ENCODE measurements at places on chromosomes 13 and 19.

DNA sequence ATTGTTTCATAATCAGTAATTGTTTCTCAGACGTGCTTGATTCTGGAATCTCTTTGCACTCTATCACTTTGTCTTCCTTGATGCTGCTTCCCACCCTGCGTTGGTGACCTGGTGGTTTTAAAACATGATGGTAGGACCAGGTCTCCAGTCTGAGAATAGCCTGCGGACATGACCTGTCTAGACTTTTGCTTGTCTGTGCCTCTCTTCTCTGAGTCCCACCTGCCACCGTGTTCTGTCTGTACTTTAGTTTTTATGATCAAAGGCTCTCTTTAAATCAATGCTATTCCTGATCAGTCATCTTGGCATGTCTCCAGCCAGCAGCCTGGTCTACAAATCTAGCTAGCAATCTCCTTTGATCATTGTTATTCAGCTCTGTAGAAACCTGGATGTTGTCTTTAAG lies 933.9 kb downstream of the DIAPH3 start:
- no peak for DNase-seq

DNA sequence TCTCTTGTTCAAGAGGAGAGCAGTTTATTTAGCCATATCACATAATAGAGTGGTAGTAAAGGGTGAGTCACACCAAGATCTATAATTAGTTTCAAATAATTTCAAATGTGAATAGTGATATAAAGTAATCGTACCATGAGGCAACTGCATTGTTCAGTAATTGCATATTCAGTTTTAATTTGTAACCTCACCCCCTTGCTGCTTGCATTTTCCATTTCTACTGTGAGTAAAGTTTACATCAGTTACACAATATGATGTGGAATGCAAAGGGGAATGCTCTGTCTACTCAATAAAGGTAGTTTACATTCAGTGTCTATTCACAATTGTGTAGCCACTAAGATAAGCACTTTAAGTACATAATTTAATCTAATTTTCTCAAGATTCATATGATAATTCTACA lies 1695.7 kb upstream of the SPRY2 start:
- no peak for DNase-seq

DNA sequence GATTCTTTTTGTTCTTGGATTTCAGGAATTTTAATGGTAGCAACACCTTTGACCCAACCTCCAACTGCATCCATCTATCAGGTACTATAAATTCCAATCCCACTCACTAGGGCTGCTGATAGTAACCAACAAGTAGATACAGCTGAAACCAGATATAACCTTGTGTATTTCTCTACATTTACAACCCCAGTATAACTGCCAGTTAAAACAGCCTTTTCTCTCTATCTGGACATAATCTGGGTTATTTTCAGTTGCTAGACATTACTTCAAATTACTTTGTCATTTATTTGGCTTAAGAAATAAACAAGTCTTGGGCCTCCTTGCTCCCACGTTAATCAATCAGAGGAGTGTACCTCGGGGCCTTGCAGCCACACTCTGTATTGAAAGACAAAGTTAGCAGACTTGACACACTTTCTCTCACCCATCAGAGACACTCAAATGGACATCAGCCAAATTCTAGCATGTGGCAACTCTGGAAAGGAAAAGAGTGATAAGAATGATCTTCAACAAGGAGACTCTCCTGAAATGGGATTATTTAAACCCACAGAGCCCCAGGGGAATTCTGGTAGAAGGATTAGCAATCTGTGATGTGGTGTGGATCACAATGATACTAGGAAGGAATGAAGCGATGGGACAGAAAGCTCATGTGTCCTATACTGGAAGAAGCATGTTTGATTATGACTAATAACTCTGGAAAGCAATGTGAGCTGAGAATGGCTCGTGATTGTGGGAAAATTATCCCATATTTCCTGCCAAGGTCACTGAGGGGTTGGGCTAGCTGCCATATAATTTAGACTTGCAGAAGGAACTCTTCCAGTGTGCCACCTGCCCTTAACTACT lies 157.5 kb downstream of the FLT1 start:
- peak; percentile 24 for DNase-seq

- no peak for DNase-seq
Measured at GRCh38 chr19:55703790-55704215, 28.8 kb downstream of the EPN1 start.
